ENCODE measurements at places on chromosomes 2 and 18. TPM values are rescaled to one million over a fixed set of nuclear protein-coding genes. Genes with fewer than 3 reads are reported as not detected.
A peak's percentile ranks its signal among the peaks of the same experiment; 100 is the strongest.

DNA sequence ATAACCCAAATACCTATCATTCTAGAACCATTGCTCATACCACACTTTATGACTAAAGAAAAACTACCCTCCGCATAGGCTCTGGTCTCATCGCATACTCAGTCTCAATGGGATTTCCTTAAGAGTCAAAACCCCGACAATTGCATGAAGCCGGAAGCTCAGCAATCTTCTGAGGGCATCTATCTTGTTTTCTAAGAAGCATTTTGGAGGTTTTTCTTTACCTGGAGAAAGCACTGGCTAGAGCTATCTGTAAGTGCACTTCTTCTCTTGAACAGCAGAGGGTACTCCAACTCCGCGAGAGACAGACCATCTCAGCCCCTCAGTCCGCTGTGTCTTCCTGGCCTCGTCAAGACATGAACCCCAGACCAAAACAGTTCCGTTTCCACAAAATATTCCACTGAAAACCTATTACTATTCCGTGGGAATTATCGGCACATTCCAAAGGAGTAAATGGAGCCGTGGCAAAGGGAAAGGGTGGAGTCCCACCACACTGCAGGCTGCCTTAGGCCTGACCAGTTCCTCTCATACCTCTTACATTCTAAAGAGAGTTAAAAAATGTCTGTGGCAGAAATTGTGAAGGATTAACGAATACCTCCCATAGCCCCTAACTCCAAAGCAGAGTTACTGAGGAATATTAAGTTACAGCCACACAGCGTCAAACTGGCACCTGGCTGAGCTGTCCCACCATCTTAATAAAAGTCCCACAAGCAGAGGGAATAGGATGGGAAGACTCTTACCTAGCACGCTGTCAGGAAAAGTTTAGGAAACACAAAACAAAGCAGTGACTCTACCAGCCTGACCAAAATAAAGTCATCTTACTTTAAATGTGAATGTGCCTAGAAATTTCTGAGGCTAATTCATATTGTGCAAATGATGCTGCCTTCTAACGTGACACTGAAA is 325.6 kb upstream of the VRK2 start:
- DNase-seq: peak; percentile 38

GRCh38 chr2:11764359-11764758 is 17.9 kb downstream of the LPIN1 start:
- DNase-seq: no peak

DNA sequence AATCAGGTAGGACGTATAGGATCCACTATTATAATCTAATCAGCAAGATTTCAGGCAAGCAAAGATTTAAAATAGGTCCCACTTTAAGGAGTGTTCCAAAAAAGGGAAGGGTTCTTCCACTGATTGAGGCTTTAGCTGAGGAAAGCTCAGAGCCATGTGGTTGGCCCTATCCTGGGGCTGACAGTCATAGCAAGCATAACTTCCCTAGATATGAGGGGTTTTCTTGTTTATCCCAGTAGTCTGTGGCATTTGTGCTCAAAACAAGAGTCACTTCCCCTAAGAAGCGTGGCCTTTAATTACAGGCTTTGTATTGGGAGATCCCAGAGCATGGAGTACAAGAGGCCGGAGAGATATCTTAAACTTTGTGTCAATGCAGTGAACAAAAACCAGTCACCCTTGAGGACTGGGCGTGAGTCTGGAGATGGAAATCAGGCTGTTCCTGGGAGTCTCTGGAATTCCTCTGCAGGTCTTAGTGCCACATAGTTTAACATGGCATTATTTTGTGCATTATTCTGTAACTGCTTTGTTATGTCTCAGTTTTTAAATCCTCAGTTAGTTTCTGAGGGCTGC is 136.9 kb upstream of the FBXO11 start:
- no peak for DNase-seq

Gene SCN2A
- not detected for total RNA-seq

- DNase-seq: no peak
These were observed 16.7 kb downstream of the LANCL1 start for GRCh38 chr2:210459880-210460279.

Gene ATOH8
- not detected for total RNA-seq

GRCh38 chr18:69947361-69948133 is at the start of gene CD226:
TSS of gene CD226 (minus strand) at chr18:69947873. CDS start at chr18:69947406, 467 bp downstream.
- peak; percentile 41 for DNase-seq

Gene GMCL1
- 32.3 TPM for total RNA-seq

DNA sequence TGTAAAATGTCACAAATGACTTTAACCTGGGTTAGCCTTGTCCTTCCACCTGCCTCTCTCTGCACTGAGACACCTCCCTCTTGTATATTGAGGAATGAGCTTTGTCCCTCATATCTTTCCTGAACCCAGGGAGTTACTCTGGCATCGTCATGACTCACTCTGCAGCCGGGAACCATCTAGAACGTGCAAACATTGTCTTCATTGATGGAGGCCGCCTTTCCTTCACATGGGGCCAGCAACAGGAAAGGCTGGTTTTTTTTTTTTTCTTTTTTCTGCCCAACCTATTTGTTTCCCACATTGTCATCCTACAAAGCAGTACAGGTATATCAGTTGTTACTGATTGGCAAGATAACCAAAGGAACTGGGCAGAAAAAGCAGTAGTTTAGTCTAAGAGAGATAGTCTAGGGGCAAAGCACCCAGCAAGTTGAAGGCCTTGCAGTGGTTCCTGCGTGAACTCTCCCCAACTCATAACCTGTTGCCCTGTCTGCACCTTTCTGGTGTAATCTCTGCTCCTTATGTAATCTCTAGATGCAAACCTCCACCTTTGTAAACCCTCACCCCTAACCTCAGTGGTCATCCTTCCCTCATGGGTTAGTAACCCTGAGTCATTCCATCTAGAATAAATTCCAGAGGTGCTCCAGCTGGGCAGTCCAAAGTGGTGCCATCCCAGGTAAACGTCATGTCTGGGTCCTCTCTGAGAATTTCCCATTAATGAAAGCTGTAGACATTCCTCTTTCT is 38.3 kb downstream of the SLC40A1 start:
- no peak for DNase-seq

DNA sequence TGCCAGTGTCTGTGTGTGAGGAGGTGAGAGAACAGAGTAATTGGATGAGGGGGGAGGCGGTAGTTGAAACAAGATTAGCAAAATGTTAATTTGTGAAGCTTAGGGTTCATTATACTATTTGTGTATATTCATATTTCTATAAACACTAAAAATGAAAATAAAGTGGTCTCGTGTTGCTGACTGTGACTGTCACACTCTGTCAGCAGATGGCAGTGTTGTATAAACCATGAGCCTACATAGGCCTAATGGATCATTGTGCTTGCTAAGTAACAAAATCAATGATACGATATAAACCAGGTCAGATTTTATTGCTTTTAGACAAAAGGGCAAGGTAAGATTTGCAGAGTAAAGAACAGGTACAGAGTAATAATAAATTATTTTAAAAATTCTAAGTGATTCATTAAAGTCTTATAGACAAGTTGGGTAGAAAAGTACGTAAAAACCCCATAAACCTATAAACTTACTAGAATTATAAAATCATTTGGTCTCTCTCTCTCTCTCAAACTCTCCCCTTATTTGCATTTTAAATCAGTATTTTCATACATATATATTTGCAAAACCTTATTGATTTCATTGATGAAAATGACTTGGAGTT is 182.7 kb downstream of the RPIA start:
- peak; percentile 71 for DNase-seq

- no peak for DNase-seq
These were observed 1321.9 kb upstream of the CHAC2 start for GRCh38 chr2:52445686-52446085.

- no peak for DNase-seq
These were observed 84.5 kb upstream of the TMEM247 start for GRCh38 chr2:46394649-46395510.

Gene SLC30A3
- 0.10 TPM for total RNA-seq

Gene HOXD8
- not detected for total RNA-seq

- no peak for DNase-seq
These were observed 1.0 kb upstream of the ANKRD62 start for GRCh38 chr18:12092398-12093229.

Gene IL37
- not detected for total RNA-seq

DNA sequence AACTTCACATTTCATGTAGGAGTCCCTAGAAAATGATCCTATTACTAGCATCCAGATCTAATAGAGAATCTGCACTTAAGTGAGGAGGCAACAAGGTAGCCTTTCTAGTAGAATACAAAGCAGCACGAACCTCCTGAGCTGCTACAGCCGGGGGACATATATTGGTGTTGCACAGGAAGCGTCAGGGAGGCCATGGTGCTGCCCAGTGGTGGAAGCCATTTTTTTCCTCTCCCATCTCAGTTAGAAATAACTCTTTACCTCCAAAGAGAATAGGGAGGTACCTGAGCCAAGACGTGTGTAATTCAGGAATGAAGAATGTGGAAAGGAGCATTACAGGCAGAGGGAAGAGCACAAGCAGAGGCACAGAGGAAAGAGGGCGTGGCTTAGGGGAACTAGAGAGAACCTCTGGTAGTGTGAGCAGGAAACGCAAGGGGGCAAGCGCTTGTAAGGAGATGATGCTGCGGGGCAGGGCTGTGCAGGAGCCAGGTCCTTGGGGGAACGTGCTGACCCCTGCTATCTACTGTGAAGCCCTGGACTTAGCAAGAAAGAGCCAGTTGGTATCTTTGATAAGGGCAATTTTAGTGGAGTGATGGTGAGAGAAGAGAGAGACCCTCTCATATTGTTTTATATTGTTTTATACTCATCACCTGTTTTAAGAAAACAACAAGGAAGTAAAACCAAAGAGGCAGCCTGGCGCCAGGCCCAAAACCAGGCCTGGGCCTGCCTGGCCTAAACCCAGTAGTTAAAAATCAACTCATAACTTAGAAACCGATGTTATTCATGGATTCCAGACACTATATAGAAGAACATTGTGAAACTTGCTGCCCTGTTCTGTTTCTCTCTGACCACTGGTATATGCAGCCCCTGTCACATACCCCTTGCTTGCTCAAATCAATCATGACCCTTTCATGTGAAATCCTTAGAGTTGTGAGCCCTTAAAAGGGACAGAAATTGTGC is 50.0 kb upstream of the TTC39C start:
- DNase-seq: peak; percentile 55

DNA sequence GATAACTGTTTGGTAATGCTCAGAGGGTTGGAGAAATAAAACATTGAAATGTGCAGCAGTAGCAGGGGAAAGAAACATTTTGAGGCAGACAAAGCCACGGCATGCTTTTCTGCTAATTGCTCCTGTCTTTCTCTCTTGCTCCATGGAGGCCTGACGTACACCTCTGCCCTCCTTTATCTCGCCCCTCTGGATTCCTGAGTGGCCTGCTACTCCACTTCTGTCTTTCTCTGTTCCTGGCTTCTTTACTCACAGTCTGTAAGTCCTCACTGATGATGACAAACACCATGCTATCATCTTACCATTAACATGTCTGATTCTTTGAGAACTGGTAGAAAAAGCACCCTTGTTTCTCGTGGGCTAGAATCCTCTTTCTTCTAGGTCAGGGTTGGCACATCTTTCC is 392.9 kb downstream of the MEIS1 start:
- DNase-seq: no peak

- no peak for DNase-seq
These were observed 254.1 kb upstream of the SYT4 start for GRCh38 chr18:43531438-43531837.

DNA sequence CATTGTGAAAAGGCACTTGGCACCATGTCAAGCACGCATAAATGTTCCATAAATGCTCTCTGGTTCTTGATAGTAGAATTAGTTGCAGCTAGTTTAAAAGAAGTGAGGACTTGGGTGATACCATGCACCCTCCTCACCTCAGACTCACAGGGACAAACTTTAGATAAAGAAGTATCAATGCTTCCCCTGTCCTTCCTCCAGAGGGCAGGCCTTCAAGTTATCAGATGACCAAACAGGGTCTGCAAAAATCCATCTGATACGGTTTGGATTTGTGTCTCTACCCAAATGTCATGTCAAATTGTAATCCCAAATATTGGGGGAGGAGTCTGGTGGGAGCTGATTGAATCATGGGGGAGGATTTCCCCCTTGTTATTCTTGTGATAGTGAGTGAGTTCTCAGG is 54.1 kb downstream of the C1QL2 start:
- no peak for DNase-seq

- no peak for DNase-seq
These were observed 8.6 kb upstream of the TMEM214 start for GRCh38 chr2:27024188-27024587.

DNA sequence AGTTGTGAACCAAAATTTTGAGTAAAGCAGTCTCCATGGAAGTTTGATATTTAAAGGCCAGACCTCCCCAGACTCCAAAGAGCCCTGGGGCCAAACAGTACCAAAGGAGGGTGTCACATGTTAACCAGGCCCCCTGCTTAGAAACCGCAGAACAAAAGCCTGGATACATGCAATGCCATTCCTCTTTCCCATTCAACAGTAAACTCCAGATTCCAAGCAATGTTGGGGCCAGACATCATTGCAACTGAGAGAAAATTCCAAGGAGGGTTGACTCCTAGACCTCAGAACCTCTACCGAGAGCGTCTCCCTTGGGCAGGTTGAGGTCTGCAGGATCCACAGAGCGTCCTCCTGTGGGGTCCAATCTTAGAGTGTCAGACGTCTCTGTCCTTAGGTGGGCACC is 404.4 kb upstream of the SYT4 start:
- no peak for DNase-seq

- no peak for DNase-seq
These were observed 14.2 kb upstream of the HK2 start for GRCh38 chr2:74819702-74820101.

DNA sequence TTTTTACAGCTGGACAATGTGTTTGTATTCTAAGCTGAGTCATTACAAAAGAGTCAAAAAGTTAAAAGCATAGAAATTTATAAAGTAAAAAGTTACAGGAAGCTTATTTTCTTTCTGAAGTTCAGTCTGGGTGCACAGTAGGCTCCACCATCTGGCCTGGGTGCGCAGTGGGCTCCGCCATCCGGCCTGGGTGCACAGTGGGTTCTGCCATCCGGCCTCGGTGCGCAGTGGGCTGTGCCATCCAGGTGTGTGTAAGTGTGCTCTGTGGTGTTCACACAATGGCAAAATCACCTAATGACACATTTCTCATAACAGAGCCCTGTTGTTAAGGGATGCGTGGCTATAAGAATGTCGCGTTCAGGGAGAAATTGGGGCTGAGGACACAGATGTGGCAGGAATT is 195.5 kb downstream of the ANKRD30B start:
- DNase-seq: no peak

Gene TSN
- total RNA-seq: 61.9 TPM

Gene GLI2
- not detected for total RNA-seq

Gene EMILIN2
- total RNA-seq: 4.6 TPM

All from CD4-positive, CD25-positive, alpha-beta regulatory T cell (primary cell).